ENCODE measurements at places on chromosomes 2 and 18.

DNA sequence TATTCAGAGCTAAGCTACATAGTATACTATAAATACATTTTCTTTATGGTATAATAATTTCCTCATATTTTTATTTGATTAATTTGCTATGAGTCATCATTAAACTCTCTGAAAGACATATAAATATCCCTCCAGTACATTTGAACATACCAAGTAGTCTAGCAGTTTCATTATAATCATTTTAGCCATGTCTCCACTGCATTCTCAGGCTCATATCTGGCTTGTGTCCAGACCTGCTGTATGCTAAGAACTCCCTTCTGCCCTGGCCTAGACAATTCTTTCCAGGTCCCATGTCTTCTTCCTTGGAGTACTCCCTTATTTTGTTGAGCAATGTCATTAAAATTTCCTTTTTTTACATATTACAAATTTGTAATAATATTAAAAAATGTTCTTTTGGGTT is 16.6 kb upstream of the DYNC1I2 start:
- DNase-seq = peak; percentile 20

- peak; percentile 15 for DNase-seq
Observed at GRCh38 chr2:56334622-56335021, 150.8 kb downstream of the CCDC85A start.

- DNase-seq = no peak
Observed at GRCh38 chr2:71730785-71731383, 277.5 kb downstream of the DYSF start.

- peak; percentile 59 for DNase-seq
Observed at GRCh38 chr2:71962911-71963694, 184.6 kb downstream of the CYP26B1 start.

- DNase-seq = no peak
Observed at GRCh38 chr2:33230195-33230594, 246.3 kb upstream of the RASGRP3 start.

DNA sequence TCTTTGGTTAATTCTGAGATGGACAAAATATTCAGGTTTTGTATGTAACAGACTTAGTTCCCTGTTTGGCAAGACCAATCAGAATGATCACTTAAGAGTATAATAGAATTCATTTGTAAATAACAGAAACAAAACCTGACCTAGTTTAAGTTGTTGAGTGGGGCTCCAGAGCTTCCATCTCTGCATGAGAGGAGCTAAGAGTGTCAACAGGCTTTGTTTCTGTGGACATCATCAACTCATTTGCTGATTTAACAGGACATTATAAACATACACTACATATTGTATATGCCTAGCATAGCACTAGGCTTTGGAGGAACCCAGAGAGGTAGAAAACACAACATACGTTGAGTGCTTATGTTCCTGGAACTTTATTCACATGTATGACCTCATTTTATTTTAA is 75.3 kb upstream of the TRIB2 start:
- no peak for DNase-seq

DNA sequence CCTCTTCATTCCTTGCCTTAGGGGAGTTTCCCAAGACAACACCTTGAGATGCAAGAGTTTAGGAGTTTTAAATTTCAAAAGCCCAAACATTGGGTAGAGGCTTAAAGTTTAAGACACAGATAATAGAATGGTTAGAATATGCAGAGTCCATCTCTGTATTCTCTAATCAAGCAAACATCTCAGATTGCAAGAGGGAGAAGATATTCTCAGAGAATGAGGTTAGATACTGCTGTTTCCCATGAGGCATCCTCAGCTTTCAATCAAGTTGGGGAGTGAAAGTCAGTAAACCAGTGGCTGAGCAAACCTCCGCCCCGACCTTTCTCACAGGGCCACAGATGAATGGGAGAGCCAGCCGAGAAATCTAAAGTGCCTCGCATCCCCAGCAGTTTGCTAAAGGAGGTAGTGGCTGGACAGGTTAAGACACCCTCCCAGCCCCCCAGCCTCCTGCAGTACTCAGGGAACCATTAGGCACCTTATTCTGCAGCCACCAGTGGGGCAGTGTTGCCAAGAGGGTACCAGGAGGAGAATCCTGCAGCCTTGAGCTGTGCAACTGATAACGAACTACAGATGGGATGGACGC is 30.0 kb downstream of the FBXO36 start:
- no peak for DNase-seq

- no peak for DNase-seq
Observed at GRCh38 chr2:108946442-108946841, 42.6 kb downstream of the EDAR start.

GRCh38 chr2:29129586-29130281 is 14.5 kb downstream of the CLIP4 start:
- DNase-seq = peak; percentile 26

DNA sequence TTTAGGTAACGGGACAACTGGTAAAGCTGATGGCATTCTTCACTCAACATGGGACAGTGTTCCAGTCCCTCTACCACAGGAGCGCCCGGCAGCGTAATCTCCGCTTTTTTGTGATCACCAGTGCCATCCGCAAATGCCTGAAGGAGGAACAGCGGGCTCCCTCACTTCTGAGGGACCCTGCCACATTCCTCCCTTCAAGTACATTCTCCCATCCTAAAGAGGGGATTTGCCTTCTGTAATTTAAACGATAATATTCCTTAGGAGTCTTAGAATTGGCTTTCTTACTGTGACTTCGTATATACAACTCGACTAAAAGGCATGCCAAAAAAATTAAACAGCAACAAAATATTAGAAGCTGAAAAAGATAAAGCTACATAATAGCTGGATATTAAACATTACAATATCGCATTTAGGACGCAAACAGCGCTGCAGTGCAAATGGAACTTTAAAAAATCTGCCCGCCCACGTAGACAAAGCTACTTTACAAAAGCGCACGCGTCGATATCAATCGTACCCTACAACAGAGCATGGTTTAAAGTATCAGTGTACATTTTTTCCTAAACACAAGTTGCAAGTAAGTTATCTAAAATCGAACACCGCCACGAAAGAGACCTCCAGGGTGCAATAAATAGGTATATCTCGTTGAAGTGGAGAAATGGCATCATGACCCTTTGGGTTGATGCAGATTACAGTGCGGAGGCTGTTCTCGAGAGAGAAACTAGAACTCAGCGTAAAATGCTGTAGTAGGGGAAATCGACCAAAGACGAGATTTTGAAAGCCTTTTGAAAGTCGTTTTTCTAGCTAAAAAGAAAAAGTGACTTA is 2.3 kb upstream of the VSNL1 start:
- no peak for DNase-seq
